Calu3 (cell line): ENCODE measurements at places on chromosomes 2 and 18.

- DNase-seq = no peak
These were observed 1069.2 kb upstream of the CHAC2 start for GRCh38 chr2:52698408-52698807.

GRCh38 chr2:159913900-159914299, 115.9 kb upstream of the CD302 start:
- DNase-seq = no peak

DNA sequence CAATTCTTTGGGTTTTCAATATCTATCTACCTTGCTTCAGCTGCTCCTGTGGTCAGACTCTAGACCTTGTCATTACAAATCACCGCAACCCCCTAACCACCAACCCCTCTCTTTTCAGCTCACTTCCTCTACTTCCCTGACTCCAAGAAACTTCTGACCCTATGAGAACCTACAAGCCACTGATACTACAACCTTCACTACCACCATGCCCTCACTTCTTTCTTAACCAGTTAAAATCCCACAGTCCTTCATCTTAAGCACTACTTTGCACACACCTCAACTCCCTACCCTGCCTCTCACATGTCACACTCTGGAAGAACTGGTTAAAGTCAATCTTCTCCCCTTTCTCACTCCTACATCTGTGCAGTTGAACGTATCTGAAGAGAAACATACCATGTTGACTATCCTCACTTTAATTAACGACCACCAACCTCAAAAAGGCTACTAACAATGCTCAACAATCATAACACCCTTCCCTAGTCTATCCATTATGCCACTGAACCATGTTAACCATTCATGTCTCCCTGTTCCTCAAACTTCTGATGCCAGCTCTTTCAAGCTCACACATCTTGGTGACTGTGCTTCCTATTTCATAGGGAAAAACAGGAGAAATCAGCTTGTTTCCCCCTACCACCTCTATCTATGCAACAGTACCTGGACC, 12.6 kb downstream of the EIF2AK3 start:
- no peak for DNase-seq

- DNase-seq = no peak
These were observed 2.1 kb downstream of the DOCK10 start for GRCh38 chr2:225040142-225040541.

DNA sequence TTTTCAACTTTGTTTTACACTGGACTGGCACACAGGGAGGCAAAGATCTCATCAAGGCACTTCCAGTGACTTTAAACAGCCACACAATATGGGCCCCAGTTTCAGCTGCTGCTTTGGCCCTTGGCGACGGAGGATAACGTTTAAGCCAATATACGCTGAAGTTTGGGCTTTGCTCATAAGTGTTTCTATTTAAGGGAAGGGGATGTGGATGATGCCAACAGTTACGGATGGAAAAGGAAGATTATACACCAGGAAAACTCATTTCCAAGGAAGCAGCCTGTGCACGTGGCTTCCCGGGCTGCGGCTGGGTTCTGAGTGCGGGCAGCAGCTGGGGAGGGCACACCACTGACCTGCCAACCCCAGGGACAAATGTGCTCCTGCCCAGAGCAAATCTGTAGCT, 151.1 kb downstream of the SH3BP4 start:
- DNase-seq = no peak
